ENCODE measurements at places on chromosomes 2 and 18. TPM values are rescaled to one million over a fixed set of nuclear protein-coding genes. Genes with fewer than 3 reads are reported as not detected.

GRCh38 chr2:60966507-60967405 lies 50.8 kb upstream of the PEX13 start:
- peak; percentile 41 for DNase-seq

ERCC3 gene
- polyA plus RNA-seq = 22.1 TPM

OTX1 gene
- polyA plus RNA-seq = not detected

SCG2 gene
- polyA plus RNA-seq = 0.89 TPM

KATNAL2 gene
- 5.0 TPM for polyA plus RNA-seq

- no peak for DNase-seq
Observed at GRCh38 chr2:164621764-164622105, 453 bp upstream of the GRB14 start.

ARHGAP25 gene
- polyA plus RNA-seq = 126 TPM

DNA sequence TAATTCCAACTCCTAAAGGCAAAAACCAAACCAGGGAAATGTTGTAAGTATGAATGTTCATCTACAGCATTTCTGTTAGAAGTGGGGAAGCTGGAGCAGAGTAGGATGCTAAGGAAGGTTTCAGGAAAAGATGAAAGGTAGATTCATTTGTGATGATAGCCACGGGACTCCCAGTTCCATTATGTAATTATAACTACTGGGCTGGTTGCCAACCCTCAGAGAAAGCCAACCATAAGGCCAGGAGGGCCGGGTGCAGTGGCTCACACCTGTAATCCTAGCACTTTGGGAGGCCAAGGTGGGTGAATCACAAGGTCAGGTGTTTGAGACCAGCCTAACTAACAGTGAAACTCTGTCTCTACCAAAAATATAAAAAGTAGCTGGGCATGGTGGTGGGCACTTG lies 288.9 kb upstream of the ETAA1 start:
- DNase-seq = no peak

- no peak for DNase-seq
Observed at GRCh38 chr2:128580988-128581848, 262.6 kb upstream of the HS6ST1 start.

KCNS3 gene
- not detected for polyA plus RNA-seq

GRCh38 chr2:111984213-111984604 lies 70.9 kb upstream of the TMEM87B start:
- DNase-seq = no peak

DNA sequence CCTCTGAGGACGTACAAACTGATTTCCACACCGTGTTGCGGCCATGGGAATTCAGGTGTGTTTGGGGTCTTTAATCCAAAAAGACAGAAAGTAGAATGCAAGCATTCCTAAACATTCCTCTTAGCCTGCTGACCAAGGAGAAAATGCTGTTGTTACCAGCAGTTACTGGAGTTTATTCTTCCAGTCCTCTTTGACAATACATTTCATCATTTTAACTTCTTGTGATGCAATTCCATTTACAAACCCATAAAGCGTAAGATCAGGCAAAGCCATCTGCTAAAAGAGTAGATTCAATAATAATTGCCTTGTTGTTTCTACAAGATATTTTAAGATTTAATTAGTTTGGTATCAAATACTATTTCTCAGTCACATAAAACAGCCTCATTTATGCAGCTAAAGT lies 32.7 kb downstream of the SPIRE1 start:
- DNase-seq = no peak

- DNase-seq = no peak
Observed at GRCh38 chr2:237497009-237497837, 10.2 kb downstream of the MLPH start.

- no peak for DNase-seq
Observed at GRCh38 chr2:218839888-218840287, 8.3 kb upstream of the PRKAG3 start.

- no peak for DNase-seq
Observed at GRCh38 chr18:50038448-50038847, 156.5 kb downstream of the MYO5B start.

IL37 gene
- not detected for polyA plus RNA-seq

DNA sequence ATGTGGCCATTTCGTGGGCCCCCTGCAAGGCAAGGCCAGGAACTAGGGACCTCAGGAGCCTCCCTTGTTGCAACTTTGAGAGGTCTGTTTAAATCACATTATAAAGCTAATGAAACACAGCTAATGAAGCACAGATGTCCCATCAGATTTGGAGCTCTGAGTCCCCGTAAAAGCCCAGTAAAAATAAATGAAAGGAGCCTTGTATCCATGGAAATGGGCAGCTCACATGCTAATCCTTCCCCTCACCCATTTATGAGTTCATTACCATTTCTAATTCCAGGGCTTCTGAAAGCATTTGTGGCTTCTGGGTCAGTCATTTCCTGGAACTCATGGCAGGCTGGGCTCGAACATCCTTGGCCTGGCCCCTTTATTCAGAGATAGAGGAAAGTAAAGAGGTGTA lies 274.8 kb downstream of the SS18 start:
- DNase-seq = no peak

GRCh38 chr2:112577756-112578155 lies 6.7 kb upstream of the CHCHD5 start:
- DNase-seq = no peak

GRCh38 chr18:44823782-44824181 lies 143.1 kb downstream of the SETBP1 start:
- no peak for DNase-seq

CELF4 gene
- polyA plus RNA-seq = 0.22 TPM

CHRND gene
- not detected for polyA plus RNA-seq

RAB27B gene
- 0.03 TPM for polyA plus RNA-seq

DNA sequence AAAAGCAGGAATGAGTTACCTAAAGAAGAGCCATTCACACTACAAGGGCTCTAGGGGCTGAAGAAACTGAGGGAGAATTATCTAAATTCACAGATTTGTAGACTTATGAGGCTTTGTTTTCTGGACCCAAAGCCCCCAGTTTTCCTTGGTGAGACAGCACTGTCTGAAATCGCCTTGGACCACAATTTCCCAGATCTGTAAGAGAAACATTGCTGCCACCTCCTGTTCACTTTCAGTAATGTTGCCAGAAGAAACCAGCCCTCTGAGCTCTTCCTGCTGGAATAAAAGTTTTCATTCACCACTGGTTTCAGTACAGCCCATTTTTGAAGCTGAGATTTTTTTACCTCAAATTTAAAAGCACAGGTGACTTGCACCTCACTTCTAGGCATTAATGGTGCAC lies 169.2 kb downstream of the CDH20 start:
- no peak for DNase-seq

GRCh38 chr2:238908960-238909951 lies 61.4 kb downstream of the TWIST2 start:
- no peak for DNase-seq
